ENCODE measurements at places on chromosomes 4 and X.

DNA sequence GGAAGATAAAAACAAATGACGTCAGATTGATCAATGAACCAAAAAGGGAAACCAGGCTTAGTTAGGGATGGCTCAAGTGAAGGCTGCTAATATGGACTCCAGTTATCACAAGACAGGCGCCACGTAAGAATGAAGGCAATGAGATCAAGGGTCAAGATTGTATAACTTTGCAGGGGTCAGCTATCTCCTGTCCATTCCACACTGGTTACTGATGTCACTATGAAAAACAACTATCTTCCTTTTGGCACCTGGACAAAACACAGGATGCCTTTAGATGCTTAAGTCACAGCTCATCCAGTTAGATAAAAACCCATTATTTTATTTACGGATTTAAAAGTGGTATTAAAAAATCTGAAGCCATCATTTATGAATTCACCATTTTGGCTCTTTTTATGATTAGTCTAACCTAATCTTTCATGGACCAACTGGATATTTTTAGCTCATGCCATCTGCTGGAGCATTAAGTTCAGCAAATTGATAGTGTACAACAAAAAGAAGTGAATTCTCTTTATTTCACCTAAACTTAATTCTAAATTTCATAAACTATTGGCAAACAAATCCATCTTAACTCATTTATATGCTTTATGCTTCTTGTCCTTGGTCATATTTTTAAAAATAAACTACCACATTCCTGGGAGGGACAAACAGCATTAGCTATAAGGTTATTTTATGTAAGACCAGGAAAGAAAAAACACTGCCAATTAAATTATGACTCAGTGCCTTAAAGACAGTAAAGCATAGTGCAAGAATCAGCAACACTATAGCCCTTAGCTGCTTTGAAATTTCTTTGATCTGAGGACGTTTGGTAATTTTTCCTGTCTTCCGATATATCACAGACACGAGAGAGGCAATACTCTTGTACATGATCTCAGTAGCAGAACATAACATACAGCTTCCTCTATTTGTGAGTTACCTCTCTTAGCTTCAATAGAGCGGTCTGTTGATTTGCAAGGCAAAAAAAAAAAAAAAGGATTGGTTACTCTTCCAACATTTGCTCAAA is 27.0 kb downstream of the DHX15 start:
- H3K36me3 ChIP-seq: peaks cover 63% of the 10 kb centered on the region
- no peak for DNase-seq
- peaks cover 57% of the 10 kb centered on the region for H3K4me1 ChIP-seq
- H3K4me3 ChIP-seq: no peak overlapping the region
- H3K27me3 ChIP-seq: no peaks in the 10 kb centered on the region

- no peak for DNase-seq
- no peaks in the 10 kb centered on the region for H3K27me3 ChIP-seq
- no peaks in the 10 kb centered on the region for H3K4me1 ChIP-seq
- no peaks in the 10 kb centered on the region for H3K36me3 ChIP-seq
- no peak overlapping the region for H3K4me3 ChIP-seq
- H3K27ac ChIP-seq: no peak overlapping the region
Measured at GRCh38 chr4:37040816-37041215, 203.7 kb upstream of the NWD2 start.

GRCh38 chrX:49809891-49810632 is 19.0 kb upstream of the PAGE4 start:
- DNase-seq: no peak
- H3K36me3 ChIP-seq: no peaks in the 10 kb centered on the region
- H3K4me1 ChIP-seq: no peaks in the 10 kb centered on the region

DNA sequence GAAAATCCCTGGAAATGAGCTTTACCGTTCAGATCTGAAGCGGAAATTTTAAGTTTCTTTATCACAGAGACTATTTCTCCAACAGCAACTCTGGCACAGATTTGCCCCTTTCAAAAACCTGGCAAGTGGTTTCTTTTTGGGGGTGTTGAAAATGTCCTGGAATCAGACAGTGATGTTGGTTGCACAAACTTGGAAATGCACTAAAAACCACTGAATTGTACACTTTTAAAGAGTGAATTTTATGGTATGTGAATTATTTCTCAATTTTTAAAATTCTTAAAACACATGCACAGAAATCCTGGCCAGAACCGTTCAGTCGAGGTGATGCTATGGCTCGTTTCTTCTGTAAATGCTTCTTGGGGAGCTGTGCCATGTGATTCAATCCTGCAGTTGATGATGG is 121.2 kb upstream of the RBPJ start:
- H3K27me3 ChIP-seq: peaks cover 41% of the 10 kb centered on the region
- no peak overlapping the region for H3K4me3 ChIP-seq
- no peak overlapping the region for H3K27ac ChIP-seq
- no peak for DNase-seq
- H3K4me1 ChIP-seq: peaks cover 50% of the 10 kb centered on the region

GRCh38 chr4:140308366-140309123 is 64.9 kb upstream of the SCOC start:
- no peaks in the 10 kb centered on the region for H3K4me1 ChIP-seq
- no peaks in the 10 kb centered on the region for H3K36me3 ChIP-seq
- DNase-seq: no peak
- peaks cover 28% of the 10 kb centered on the region for H3K27me3 ChIP-seq
- H3K4me3 ChIP-seq: no peak overlapping the region

DNA sequence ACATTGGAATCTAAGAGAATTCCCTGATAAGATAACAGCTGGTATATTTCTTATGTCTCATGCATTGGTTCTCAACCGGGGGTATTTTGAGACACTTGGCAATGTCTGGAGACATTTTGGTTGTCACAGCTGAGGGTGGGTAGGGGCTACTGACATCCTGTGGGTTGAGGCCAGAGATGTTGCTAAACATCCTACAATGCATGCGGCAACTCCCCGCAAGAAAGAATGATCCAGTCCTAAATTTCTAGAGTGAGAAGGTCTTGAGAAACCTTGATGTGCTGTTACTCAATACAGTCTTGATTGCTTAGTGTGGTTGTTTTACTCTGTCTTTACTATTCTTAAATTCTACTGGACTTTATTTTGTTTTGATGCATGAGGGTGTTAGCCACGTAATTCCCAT is 287.2 kb downstream of the FRMPD4 start:
- DNase-seq: no peak
- H3K4me1 ChIP-seq: no peaks in the 10 kb centered on the region
- H3K27ac ChIP-seq: no peak overlapping the region
- no peaks in the 10 kb centered on the region for H3K36me3 ChIP-seq

- H3K4me1 ChIP-seq: no peaks in the 10 kb centered on the region
- H3K27ac ChIP-seq: no peak overlapping the region
- no peak overlapping the region for H3K4me3 ChIP-seq
- no peak for DNase-seq
- H3K36me3 ChIP-seq: no peaks in the 10 kb centered on the region
Measured at GRCh38 chr4:43066415-43066814, 173.9 kb downstream of the GRXCR1 start.

GRCh38 chrX:101274198-101274597 is 16.9 kb downstream of the TAF7L start:
- H3K27me3 ChIP-seq: peaks cover 7% of the 10 kb centered on the region
- no peaks in the 10 kb centered on the region for H3K36me3 ChIP-seq
- H3K4me1 ChIP-seq: no peaks in the 10 kb centered on the region
- H3K27ac ChIP-seq: no peak overlapping the region
- DNase-seq: no peak

- H3K36me3 ChIP-seq: peaks cover 5% of the 10 kb centered on the region
- H3K4me1 ChIP-seq: peaks cover 33% of the 10 kb centered on the region
- peak overlapping the region; percentile 21 for H3K27ac ChIP-seq
- H3K4me3 ChIP-seq: no peak overlapping the region
- no peaks in the 10 kb centered on the region for H3K27me3 ChIP-seq
- no peak for DNase-seq
Measured at GRCh38 chr4:2598511-2599303, 62.3 kb downstream of the FAM193A start.

GRCh38 chr4:165711436-165711835 is 161.6 kb upstream of the TLL1 start:
- DNase-seq: no peak
- no peaks in the 10 kb centered on the region for H3K4me1 ChIP-seq
- no peak overlapping the region for H3K4me3 ChIP-seq
- no peaks in the 10 kb centered on the region for H3K27me3 ChIP-seq

DNA sequence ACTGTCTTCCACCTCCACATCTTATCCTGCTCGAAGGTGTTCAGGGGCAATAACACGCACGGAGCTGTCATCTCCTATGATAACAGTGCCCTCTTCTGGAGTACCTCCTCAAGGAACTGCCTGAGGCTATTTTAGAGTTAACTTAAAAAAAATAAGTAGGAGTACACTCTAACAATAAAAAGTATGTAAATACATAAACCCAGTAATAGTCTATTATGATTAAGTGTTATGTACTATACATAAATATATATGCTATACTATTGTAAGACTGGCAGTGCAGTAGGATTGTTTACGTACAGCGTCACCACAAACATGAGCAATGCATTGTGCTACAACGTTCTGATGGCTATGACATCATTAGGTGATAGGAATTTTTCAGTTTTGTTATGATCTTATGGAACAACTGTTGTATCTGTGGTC is 34.5 kb upstream of the TLR2 start:
- H3K4me3 ChIP-seq: no peak overlapping the region
- H3K27me3 ChIP-seq: no peaks in the 10 kb centered on the region
- no peaks in the 10 kb centered on the region for H3K36me3 ChIP-seq

GRCh38 chr4:123561525-123561924 is 164.9 kb downstream of the SPRY1 start:
- no peaks in the 10 kb centered on the region for H3K36me3 ChIP-seq
- H3K4me3 ChIP-seq: no peak overlapping the region
- peaks cover 4% of the 10 kb centered on the region for H3K27me3 ChIP-seq
- no peak overlapping the region for H3K27ac ChIP-seq
